Bronchial epithelial cell (primary cell): ENCODE measurements at places on chromosomes 11 and 22. TPM values are rescaled to one million over a fixed set of nuclear protein-coding genes. Genes with fewer than 3 reads are reported as not detected.

Gene JRKL
- 7.6 and 10.2 TPM in 2 replicates for total RNA-seq

DNA sequence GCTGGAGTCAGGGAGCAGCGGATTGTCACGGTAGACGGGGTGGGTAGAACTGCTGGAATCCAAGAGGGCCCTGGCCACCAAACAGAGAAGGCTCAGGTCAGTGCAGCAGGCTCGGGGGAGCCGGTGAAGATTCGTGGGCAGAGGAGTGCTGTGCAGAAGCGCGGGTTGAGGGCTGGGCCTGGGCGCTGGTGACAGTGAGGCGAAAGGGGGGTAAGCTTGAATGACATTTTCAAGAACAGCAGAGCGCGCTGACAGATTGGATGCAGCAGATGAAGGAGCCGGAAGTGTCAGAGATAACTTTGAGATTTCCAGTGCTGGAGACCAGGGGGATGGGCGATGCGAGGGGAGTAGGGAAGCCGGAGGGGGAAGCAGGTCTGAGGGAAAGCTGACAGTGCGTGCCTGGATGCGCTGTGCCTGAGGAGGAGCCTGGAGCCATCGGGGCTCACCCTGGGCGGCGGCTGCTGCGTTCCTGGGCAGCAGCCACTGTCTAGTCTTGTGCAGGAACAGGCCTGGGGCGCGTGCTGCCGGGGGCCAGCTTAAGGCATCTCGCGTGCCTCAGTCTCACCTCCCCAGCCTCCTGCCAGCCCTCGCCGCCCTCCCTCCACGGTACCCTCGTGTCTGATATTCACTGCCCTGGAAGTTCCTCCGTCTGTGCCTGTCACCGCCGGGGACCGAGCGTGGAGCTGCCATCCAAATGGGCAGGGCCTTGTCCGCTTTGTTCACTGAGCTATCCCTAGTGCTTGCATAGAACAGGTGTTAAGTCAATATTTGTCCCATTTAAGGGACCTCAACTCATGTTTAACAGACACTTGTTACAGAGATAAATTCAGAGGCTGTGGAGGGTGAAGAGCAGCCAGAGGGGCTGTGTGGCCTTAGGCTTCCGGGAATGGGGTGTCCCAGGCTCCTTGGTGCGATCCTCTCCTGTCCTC lies 5.2 kb downstream of the GRIK4 start:
- DNase-seq: no peak

DNA sequence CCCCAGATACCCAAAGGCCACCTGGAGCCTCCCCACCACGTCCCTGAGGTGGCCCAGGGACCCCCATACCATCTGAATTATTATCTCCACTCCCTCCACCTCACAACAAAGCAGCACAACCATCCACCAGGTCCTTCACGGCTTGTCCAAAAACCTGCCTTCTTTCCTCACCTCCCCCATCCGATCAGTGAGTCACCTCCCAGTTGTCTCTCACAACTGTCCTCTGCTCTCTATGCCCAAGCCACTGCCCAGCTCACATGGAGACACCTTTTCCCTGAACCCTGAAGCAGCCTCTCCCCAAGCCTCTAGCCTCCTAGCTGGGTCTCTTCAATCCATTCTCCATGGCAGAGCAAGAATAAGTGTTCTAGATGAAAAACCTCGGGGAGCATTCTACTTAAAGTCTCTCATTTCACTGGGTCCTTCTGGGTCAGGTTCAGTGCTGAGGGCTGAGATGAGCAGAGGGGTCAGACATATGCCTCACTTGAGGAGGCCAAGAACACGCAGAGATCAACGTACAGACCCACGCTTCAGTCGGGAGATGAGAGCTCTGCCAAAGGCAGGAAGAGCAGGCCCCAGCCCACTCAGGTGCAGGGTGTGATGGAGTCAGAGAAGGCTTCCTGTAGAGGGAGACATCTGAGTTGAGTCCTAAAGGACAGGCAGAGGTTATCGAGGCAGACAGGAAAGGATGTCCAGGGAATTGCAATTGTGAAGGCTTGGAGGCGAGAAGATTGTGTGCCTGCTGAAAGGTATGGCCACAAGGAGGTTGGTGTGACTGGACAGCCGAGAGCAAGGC lies 74.7 kb downstream of the PDE2A start:
- DNase-seq: no peak

- DNase-seq: no peak
Observed at GRCh38 chr11:62755086-62755615, 1.2 kb upstream of the ZBTB3 start.
